Chondrocyte (in vitro differentiated cells): ENCODE measurements at places on chromosomes 11 and 22. TPM values are rescaled to one million over a fixed set of nuclear protein-coding genes. Genes with fewer than 3 reads are reported as not detected.

DNA sequence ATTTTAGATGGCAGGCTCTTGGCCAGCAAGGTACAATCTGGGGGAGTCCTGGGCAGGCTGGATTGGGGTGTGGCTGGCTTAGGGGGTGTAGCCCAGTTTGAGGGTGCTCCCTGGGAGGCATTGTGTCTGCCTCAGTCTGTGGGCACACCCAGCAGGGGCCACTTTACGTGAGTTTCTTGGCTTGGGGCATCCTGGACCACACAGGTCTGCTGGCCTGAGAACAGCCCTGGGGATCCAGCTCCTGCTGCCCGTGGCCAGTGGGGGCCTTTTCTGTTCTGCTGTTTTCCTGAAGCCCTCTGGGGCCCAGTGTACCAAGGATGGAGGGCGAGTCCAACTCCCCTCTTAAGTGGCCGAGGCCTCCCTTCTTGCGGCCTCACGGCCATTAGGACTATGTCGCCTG, 71.9 kb downstream of the MPPED1 start:
- no peaks in the 10 kb centered on the region for H3K36me3 ChIP-seq
- peaks cover 4% of the 10 kb centered on the region for H3K27me3 ChIP-seq
- H3K27ac ChIP-seq = no peak overlapping the region
- H3K4me1 ChIP-seq = no peaks in the 10 kb centered on the region

- no peaks in the 10 kb centered on the region for H3K4me1 ChIP-seq
- no peak for DNase-seq
- peaks cover 4% of the 10 kb centered on the region for H3K36me3 ChIP-seq
- H3K4me3 ChIP-seq = no peak overlapping the region
- no peak overlapping the region for H3K27ac ChIP-seq
- H3K27me3 ChIP-seq = no peaks in the 10 kb centered on the region
Observed at GRCh38 chr11:67337257-67337656, 16.1 kb downstream of the POLD4 start.

- no peaks in the 10 kb centered on the region for H3K36me3 ChIP-seq
- H3K27me3 ChIP-seq = no peaks in the 10 kb centered on the region
- no peak for DNase-seq
- H3K27ac ChIP-seq = no peak overlapping the region
- H3K4me1 ChIP-seq = peaks cover 10% of the 10 kb centered on the region
Observed at GRCh38 chr11:6656584-6656915, 941 bp upstream of the DCHS1 start.

GRCh38 chr11:18704045-18704645, 5.6 kb downstream of the TMEM86A start:
- H3K36me3 ChIP-seq = peaks cover 3% of the 10 kb centered on the region
- DNase-seq = no peak
- peaks cover 11% of the 10 kb centered on the region for H3K4me1 ChIP-seq
- peaks cover 23% of the 10 kb centered on the region for H3K27me3 ChIP-seq

GRCh38 chr11:76380159-76380976, 564 bp downstream of the THAP12 start:
- H3K4me1 ChIP-seq = peaks cover 29% of the 10 kb centered on the region
- peak overlapping the region; percentile 85 for H3K27ac ChIP-seq
- peaks cover 1% of the 10 kb centered on the region for H3K36me3 ChIP-seq
- no peak for DNase-seq
- H3K27me3 ChIP-seq = no peaks in the 10 kb centered on the region

DNA sequence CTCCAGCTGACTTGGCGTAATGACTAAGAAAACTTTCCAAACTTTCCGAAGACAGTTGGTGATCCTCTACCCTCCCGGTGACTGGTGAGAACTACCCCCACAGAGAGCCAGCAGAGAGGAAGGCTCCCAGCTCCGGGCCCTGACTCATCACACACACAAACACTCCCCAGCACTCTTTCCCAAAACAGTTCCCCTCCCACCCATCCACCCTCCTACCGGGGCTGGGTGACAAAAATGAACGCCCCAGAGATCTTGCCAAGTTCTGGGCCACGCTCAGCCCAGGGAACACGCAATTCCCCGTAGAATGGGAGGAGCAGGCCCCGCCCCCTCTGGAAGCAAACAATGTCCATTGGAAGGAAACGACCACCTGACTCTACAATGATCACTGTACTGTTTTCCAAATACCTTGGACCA, 21.3 kb upstream of the JAM3 start:
- H3K27ac ChIP-seq = peak overlapping the region; percentile 52
- no peaks in the 10 kb centered on the region for H3K36me3 ChIP-seq
- peak; percentile 68 for DNase-seq
- peak overlapping the region; percentile 29 for H3K4me3 ChIP-seq
- peaks cover 38% of the 10 kb centered on the region for H3K4me1 ChIP-seq

- H3K36me3 ChIP-seq = peaks cover 16% of the 10 kb centered on the region
- no peak overlapping the region for H3K27ac ChIP-seq
- DNase-seq = no peak
- no peaks in the 10 kb centered on the region for H3K27me3 ChIP-seq
- no peaks in the 10 kb centered on the region for H3K4me1 ChIP-seq
Observed at GRCh38 chr11:72292106-72292785, 48.3 kb upstream of the PHOX2A start.

DNA sequence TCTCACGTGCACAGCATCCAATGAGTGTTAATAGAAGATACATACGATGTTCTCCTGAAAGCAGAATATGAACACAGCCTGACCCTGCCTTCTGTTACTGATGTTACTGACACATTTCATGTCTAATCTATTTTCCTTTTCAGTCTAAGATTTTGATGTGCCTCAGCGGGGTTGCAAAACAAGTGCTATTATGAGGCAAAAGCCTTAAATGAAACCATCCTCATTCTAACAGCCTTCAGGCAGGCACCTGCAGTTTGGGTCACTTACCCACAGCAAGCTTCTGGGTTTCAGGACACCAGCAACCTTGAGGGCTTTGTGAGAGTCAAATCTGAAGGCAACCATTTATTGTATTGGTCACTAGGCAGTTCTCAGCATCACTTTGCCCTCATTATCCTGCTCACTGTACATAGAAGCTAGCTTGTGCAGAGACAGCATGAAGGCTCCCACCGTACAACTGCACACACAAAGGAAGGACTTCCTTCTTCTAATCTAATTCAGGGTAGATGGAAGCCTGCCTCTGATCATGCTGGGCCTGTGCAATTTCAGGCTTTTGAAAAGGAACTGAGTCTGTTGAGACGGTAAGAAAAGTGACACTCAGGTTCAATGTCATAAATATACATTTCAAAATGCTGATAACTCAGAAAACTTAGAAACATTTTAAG, 183.2 kb upstream of the PITPNB start:
- peaks cover 23% of the 10 kb centered on the region for H3K36me3 ChIP-seq
- H3K4me1 ChIP-seq = peaks cover 6% of the 10 kb centered on the region
- no peak overlapping the region for H3K27ac ChIP-seq

- no peak for DNase-seq
- peaks cover 24% of the 10 kb centered on the region for H3K36me3 ChIP-seq
- H3K27me3 ChIP-seq = no peaks in the 10 kb centered on the region
Observed at GRCh38 chr11:19756675-19757475, 44.2 kb downstream of the NAV2 start.

DNA sequence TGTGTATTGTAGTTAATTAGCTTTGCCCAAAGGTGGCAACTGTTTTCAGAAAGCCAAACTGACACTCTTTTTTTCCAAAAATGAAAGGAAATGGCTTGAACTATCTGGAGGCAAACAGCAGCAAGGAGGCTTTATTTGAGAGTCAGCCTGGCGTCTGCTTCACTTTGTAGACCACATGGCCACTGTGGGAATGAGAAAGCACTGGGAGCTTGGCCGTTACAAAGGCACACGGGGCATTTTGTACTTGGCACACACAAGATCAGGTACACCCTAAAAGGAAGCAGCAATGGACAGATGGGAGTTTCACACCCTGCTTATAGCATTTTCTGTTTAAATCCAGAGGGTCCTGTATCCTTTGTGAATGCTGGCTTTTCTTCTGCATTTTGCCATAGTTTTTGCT, 126.3 kb downstream of the MPPED2 start:
- no peak for DNase-seq
- H3K4me1 ChIP-seq = no peaks in the 10 kb centered on the region
- peaks cover 14% of the 10 kb centered on the region for H3K27me3 ChIP-seq
- H3K27ac ChIP-seq = no peak overlapping the region
- H3K36me3 ChIP-seq = no peaks in the 10 kb centered on the region
- no peak overlapping the region for H3K4me3 ChIP-seq

DNA sequence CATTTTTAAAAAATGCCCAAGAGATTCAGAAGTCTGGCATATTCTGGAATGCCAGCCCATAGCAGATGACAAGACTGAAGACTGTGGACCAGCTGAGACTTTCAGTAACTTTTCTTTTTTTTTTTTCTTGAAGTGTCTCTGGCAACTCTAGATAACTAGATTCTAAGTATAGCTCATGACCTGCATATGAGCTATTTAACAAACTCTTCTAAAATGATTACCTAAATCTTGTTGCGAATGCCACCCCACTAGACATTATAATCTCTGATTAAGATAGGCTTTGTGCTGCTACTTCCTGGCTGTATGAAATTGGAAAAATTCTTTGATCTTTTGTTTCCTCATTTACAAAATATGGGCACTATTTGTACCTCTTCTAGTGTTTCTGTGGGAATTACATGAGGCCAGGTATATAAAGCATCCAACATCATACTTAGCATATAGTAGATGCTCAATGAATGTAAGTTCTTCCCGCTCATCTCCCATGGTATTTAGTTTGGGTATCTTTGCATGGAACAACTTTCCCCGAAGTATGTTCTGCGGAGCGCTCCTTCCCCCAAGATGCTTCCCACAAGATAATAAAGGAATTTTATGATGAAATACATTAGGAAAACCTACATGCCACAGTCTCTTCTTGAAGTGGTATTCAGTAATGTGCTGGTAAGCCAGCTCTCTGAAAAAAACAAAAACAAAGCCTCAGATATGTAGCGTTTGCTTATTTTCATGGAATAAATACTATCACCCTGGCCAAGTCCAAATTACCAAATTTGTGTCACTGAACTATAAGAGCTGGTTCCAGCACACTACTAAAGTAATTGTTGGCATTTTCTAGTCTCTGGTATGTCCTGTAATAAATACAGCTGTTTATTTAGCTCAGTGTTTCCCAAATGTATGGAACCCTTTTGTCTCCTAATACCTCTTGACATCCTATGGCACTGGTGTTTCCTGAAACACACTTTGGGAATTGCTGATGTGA, 86.8 kb upstream of the TIMP3 start:
- H3K36me3 ChIP-seq = peaks cover 4% of the 10 kb centered on the region
- no peak for DNase-seq
- no peak overlapping the region for H3K4me3 ChIP-seq
- no peak overlapping the region for H3K27ac ChIP-seq
- H3K4me1 ChIP-seq = peaks cover 35% of the 10 kb centered on the region

- H3K4me1 ChIP-seq = peaks cover 5% of the 10 kb centered on the region
- H3K36me3 ChIP-seq = no peaks in the 10 kb centered on the region
- no peak for DNase-seq
- no peak overlapping the region for H3K27ac ChIP-seq
- H3K4me3 ChIP-seq = no peak overlapping the region
- no peaks in the 10 kb centered on the region for H3K27me3 ChIP-seq
Observed at GRCh38 chr11:126874276-126874675, 126.3 kb downstream of the KIRREL3 start.

- H3K4me1 ChIP-seq = peaks cover 21% of the 10 kb centered on the region
- DNase-seq = no peak
- H3K27ac ChIP-seq = no peak overlapping the region
- H3K27me3 ChIP-seq = no peaks in the 10 kb centered on the region
- no peaks in the 10 kb centered on the region for H3K36me3 ChIP-seq
- H3K4me3 ChIP-seq = no peak overlapping the region
Observed at GRCh38 chr11:130779943-130780342, 136.3 kb downstream of the SNX19 start.

DNA sequence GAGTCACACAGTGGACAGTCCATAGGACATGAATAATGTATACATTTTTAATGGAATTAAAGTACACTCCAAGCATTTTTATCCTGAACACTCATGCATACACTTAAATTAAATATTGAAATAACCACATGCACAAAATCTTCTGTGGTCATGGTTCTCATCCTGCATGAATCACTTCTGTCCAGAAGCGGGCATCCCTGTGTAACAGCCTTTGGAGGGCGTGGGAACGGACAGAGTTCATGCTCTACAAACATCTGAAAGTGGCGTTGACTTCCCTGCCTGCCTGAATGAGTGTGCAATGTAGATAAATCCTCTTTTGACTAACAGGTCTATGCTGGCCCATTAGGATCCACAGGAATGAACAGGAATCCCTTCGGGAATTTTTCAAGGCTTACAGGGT, 780.2 kb downstream of the BRD1 start:
- H3K36me3 ChIP-seq = no peaks in the 10 kb centered on the region
- no peak overlapping the region for H3K27ac ChIP-seq
- H3K4me1 ChIP-seq = peaks cover 14% of the 10 kb centered on the region
- DNase-seq = no peak
- H3K27me3 ChIP-seq = peaks cover 27% of the 10 kb centered on the region
- H3K4me3 ChIP-seq = no peak overlapping the region

DNA sequence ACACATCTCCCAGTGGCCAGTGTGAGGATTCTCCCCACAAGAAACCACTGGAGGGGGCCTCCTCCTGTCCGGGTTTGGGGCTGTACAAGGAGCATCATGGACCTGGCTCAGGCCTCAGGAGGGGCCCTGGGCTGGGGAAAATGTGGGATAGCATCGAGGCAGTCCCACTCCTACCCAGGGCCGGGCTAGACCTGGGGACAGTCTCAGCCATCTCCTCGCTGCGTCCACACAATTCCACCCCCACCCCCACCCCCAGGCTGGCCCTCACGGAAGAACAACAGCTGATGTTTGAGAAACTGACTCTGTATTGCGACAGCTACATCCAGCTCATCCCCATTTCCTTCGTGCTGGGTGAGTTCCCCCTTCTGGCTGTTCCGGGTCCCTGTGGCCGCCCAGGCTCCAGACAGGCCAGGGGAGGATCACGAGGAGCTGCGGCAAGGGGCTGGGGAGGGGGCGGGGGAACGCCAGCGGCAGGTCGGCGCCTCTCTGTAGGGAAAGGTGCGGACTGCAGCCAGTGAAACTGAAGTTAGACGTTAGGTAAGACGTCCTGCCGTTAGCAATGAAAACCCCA, 4.8 kb downstream of the BEST1 start:
- H3K36me3 ChIP-seq = peaks cover 2% of the 10 kb centered on the region
- peaks cover 28% of the 10 kb centered on the region for H3K4me1 ChIP-seq
- no peaks in the 10 kb centered on the region for H3K27me3 ChIP-seq
- H3K4me3 ChIP-seq = peak overlapping the region; percentile 61
- H3K27ac ChIP-seq = peak overlapping the region; percentile 89

DNA sequence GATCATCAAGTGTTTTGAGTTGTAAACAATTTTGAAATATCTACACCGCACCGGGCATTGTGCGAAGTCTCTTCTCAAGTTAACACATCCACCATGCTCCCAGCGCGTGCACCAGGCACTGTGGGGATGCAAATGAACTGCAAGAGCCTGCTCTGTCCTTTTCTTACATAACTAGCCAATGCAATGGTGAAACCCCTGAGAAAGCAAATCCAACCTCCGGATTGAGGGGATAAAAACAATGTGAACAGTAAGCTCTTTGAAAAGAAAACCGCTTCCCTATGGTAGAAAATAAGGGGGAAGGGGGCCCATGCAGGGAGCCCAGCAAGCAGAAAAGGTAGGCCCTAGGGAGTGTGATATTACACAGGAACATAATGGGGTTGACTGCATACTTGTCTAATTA, 274.9 kb upstream of the MPPED2 start:
- no peak overlapping the region for H3K27ac ChIP-seq
- DNase-seq = no peak
- H3K4me3 ChIP-seq = no peak overlapping the region
- peaks cover 6% of the 10 kb centered on the region for H3K4me1 ChIP-seq

GRCh38 chr11:62671236-62671607, 251 bp upstream of the UQCC3 start:
- H3K36me3 ChIP-seq = peaks cover 6% of the 10 kb centered on the region
- no peak for DNase-seq
- H3K4me3 ChIP-seq = peak overlapping the region; percentile 95
- H3K27me3 ChIP-seq = no peaks in the 10 kb centered on the region
- H3K27ac ChIP-seq = peak overlapping the region; percentile 94
- H3K4me1 ChIP-seq = peaks cover 41% of the 10 kb centered on the region

MMP27 gene
- not detected in 3 replicates for total RNA-seq

TYR gene
- total RNA-seq = not detected in 3 replicates

C1QTNF4 gene
- total RNA-seq = 0.40 to 0.41 TPM in 2 of 3 replicates, not detected in the other

TPBGL gene
- total RNA-seq = 0.24 to 0.82 TPM (median 0.74 TPM) in 3 replicates

RBMXL2 gene
- not detected in 3 replicates for total RNA-seq

MN1 gene
- total RNA-seq = 119 to 156 TPM (median 121 TPM) in 3 replicates
